ENCODE measurements at places on chromosomes 2 and 18.
A peak's percentile ranks its signal among the peaks of the same experiment; 100 is the strongest.

DNA sequence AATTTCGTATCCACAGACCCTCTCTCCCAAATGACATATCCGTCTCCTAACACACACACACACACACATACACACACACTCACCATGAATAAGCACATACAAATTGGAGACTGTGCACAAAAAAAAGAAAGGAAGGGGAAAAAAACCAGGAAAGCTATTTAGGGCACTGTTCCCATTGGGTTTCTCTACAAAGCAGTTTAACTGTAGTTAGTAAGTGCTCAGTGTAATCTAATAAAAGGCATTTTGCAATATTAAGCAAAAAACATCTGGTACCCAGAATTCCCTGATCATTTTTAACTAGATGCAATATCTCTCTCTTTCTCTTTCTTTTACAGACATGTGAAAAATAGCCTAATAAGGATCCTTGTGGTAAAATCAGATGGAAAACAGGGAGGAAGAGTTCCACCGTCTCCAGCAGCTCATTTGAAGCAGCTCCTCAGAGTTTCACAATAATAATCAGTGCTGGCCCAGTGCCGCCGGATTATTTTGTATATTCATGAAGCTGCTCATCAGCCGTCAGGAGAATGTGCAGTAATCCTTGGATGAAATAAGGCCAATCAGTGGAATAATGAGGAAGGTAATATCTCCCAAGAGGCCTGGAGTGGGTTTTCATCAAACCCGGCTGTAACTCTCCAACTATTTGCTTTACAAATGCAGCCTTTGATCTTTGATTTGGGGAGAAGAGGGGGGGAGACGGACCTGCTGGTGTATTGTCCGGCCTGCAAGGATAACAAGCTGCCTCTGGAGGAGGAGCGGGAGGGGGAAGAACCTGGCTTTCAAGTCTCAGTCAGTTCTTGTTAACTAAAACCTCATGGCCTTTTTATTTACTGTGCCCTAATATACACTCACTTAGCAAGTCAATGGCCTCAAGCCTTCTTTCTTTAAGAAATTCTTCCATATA, 227.6 kb upstream of the SMIM21 start:
- peak; percentile 37 for DNase-seq

DNA sequence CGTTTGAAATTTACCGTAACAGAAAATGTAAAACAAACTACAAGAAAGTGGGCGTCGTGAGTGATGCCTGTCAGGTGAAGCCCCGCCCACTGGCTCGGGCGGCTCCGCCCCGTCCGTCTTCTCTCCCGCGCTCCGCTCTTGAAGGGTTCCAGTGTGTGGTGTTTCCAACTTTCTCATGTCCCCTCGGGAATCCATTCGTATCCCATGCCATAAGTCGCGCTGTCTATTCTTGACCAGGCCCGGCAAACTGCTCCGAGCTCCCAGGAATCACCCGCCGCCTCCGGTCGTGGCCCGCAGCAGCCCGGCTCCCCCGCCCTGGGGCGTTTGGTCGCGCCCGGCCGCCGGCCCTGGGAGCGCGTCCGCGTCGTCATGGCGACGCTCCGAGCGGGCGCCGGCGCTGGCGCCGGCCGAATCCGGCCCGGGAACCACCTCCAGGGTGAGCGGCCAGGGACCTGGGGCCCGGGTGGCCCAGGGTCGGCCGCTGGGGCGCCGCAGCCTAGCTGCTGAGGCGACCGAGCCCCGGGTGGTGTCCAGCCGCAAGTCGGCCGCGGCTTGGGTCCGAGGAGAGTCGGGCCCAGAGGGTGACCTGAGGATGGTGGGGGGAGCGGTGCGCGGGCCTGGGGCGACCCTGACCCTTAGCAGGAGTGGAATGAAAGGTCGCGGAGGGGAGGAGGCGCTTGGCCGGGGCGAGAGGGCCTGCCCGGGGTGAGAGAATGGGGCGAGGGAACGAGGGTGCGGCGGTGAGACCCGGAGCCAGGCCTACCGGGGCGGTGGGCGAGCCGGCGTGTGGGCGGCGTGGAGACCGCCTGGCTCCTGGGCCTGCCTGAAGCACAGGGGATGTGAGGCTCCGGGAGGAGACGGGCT, at the start of gene CFAP221:
TSS of gene CFAP221 (plus strand) at position 375 of the 864 bp plus-strand sequence. CDS start 1,683 bp downstream, outside the sequence.
- peak; percentile 68 for DNase-seq

DNA sequence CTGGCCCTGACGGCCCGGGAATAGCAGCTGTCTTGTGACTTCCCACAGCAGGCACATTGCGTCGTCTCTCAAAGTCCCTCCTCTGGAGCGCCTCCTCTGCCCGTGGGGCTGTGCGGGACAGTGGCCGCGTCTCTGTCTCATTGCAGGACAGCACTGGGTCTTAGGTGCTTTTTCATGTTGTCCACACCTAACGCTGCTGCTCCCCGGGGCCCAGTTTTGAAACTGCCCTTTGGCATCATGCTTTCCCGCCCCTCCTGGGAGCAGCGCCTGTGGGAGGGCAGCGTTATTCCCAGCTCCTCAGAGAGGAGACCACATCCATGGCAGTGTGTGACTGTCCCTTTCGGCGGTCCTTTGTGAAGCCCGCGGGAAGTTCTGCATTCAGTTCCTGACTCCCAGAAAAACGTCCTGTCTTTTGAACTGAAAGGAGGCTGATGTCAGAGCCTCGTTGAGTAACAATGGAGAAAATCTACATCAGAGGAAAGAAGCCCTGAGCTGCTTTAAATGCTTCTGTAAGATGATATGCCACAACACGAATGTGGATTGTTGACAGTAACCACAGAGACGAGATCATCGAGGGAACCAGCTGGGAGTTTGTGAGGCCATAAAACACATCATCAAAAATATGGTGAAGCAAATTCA, 226.0 kb downstream of the FAM210A start:
- peak; percentile 89 for DNase-seq

DNA sequence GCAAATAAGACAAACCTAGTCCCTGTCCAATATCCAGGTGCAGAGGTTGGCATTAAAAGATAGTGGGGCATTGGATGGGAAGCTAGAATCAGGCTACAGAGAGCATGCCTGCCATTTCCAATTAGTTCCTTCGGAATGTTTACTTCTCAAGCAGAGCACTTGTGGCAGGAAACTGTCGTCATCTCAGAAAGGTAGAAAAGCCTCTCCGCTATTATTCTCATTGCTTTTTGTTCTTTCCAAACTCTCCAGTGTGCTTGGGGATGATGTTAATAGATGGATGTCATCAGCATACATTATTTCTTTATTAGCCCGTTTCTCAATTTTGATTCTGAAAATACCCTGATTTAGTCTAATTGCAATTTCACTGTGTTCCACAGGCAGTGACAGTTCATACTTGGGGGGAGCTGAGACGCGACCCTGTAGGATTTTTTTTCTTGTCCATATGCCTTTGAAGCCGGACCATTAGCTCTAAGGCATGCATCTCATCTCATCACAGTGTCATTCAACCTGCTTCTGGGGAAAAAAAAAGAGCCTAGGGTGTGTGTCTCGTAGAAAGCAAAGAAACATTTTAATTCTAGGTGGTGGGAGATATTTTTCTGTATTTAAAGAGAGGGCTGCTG, 7.7 kb downstream of the ASB18 start:
- DNase-seq, result no peak

GRCh38 chr2:34907812-34908211, 1308.7 kb upstream of the FAM98A start:
- no peak for DNase-seq

DNA sequence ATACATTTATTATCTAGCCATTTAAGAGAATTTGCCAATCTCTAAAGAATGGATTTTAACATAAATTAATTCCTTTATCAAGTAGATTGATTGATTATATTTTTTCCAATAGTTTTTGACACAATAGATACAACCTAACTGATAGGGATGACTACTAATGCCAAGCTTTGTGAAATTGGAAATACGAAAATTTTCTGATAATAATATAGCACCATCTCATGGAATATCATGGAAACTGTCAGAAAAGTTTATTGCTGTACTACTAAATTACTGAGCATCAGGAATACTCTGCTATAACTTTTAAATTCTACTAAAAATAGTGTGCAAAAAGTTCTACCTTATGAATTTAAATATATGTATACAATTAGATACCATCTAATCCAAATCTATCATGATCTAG, 101.8 kb upstream of the MAP2 start:
- no peak for DNase-seq

DNA sequence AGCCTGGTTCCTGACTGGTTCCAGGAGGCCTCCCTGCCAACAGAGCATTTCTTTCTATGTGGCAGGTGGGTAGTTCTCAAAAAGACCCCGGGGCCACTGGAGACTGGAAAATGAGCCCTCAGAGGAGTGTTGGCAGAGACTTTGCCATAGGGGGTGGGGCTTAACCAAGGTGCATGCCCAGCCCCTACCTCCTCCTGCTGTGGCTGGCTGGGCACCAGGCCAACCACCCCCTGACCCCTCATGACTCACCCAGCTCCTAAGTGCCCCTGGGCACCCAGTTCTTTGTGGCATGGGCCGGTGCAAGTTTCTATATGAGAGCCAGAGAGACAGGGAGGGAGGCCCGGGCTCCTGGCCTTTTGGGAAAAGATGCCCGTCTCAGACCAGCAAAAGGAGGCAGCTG, 98.2 kb upstream of the SMAD2 start:
- DNase-seq, result no peak

Data from fibroblast of skin of abdomen (primary cell).